Activated CD4-positive, alpha-beta memory T cell treated with anti-CD3 and anti-CD28 coated beads, Interleukin-2, amount 10 ng/mL, durations not matched to agents 7 days and 5 days (primary cell): ENCODE measurements at places on chromosomes 13 and 19. TPM values are rescaled to one million over a fixed set of nuclear protein-coding genes. Genes with fewer than 3 reads are reported as not detected.
A peak's percentile ranks its signal among the peaks of the same experiment; 100 is the strongest.

GRCh38 chr13:47519626-47520025, 481.4 kb downstream of the SUCLA2 start:
- no peak overlapping the region for H3K4me3 ChIP-seq
- no peaks in the 10 kb centered on the region for H3K27me3 ChIP-seq
- H3K27ac ChIP-seq: no peak overlapping the region
- no peak for DNase-seq

PCDH8 gene
- total RNA-seq: not detected

- peaks cover 13% of the 10 kb centered on the region for H3K4me1 ChIP-seq
- peaks cover 5% of the 10 kb centered on the region for H3K36me3 ChIP-seq
- H3K27me3 ChIP-seq: no peaks in the 10 kb centered on the region
- H3K27ac ChIP-seq: no peak overlapping the region
- no peak for DNase-seq
Measured at GRCh38 chr13:46571189-46571908, 18.4 kb downstream of the LRCH1 start.

ZNF573 gene
- 6.0 TPM for total RNA-seq

- H3K27me3 ChIP-seq: no peaks in the 10 kb centered on the region
- H3K4me3 ChIP-seq: no peak within 1 kb of the TSS
- H3K4me1 ChIP-seq: no peaks in the 10 kb centered on the region
- H3K36me3 ChIP-seq: no peaks in the 10 kb centered on the region
- DNase-seq: no peak
Measured at GRCh38 chr13:97953376-97953970, at the start of gene IPO5. Gene IPO5, plus strand, starts transcription at chr13:97953675. Its CDS starts 23,022 bp downstream, at chr13:97976697.

ZNF726 gene
- total RNA-seq: 9.7 TPM

DNA sequence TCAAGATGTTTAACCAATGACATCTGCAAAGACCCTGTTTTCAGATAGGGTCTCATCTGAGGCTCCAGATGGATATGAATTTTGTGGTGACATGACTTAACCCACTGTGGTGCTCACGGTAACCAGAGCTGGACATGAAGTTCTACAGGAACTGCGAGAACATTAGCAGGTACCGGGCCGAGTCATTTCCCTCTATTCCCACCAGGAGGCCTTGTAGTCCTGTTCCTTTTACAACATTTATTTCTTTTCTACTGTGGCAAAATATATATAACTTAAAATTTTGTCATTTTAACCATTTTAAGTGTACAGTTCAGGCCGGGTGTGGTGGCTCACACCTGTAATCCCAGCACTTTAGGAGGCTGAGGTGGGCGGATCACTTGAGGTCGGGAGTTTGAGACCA, 7.6 kb upstream of the TSPAN16 start:
- no peaks in the 10 kb centered on the region for H3K36me3 ChIP-seq
- H3K27me3 ChIP-seq: peaks cover 51% of the 10 kb centered on the region
- peaks cover 1% of the 10 kb centered on the region for H3K4me1 ChIP-seq
- H3K27ac ChIP-seq: no peak overlapping the region

SSC5D gene
- total RNA-seq: 0.18 TPM

GARIN5A gene
- not detected for total RNA-seq

- H3K36me3 ChIP-seq: peaks cover 21% of the 10 kb centered on the region
- no peaks in the 10 kb centered on the region for H3K27me3 ChIP-seq
- H3K4me3 ChIP-seq: peak within 1 kb of the TSS; percentile 79
- H3K4me1 ChIP-seq: peaks cover 56% of the 10 kb centered on the region
- peak within 1 kb of the TSS; percentile 85 for H3K27ac ChIP-seq
Measured at GRCh38 chr19:7348587-7349230, at the start of gene ARHGEF18. Gene ARHGEF18, plus strand, starts transcription at chr19:7348937. Its CDS starts 13,954 bp downstream, at chr19:7362891.

- no peaks in the 10 kb centered on the region for H3K36me3 ChIP-seq
- no peak overlapping the region for H3K27ac ChIP-seq
- DNase-seq: no peak
- no peak overlapping the region for H3K4me3 ChIP-seq
- H3K27me3 ChIP-seq: no peaks in the 10 kb centered on the region
Measured at GRCh38 chr19:22026687-22027086, 15.9 kb upstream of the ZNF208 start.
